ENCODE measurements at places on chromosomes 5 and 9. TPM values are rescaled to one million over a fixed set of nuclear protein-coding genes. Genes with fewer than 3 reads are reported as not detected.
A peak's percentile ranks its signal among the peaks of the same experiment; 100 is the strongest.

The MSX2 gene
- total RNA-seq: not detected

The INSL4 gene
- total RNA-seq: not detected

The FSTL4 gene
- 1.3 TPM for total RNA-seq

The PTGS1 gene
- total RNA-seq: 3.0 TPM

GRCh38 chr9:16679327-16679821 lies 191.1 kb downstream of the BNC2 start:
- H3K4me3 ChIP-seq: no peak overlapping the region
- no peak overlapping the region for H3K27ac ChIP-seq
- no peaks in the 10 kb centered on the region for H3K4me1 ChIP-seq
- DNase-seq: no peak

DNA sequence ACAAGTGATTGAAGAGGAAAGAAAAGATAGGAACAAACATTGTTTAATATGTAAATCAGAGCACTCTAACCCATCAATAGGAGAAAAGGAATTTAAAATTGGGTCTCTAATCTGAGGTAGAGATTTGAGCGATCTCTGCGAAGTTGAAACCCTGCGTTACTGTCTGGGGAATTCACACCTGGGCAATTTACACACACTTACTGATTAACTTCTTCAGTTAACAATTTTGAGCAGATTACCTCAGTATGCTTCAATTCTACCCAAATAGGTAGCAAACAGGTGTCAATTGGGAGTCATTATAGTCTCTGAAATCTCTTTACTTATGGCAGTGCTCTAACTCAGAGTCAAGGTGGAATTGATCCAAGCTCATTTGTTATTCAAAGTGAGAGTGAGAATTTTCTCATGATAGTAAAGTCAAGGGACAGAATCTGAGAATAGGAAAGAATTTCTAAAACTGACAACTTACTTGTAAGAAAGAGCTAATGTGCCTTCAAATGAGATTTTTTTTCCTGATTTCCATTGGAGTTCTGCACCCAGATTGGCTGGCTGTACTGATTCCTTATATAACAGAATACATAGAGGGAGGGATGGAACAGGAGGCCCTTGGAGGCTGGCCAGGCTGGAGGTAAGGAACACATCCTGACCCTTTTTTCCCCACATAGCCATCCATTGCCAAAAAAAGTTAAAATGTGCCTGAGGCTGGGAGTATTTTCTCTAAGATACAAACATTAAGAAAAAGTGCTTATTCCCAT lies 27.1 kb upstream of the IFNA14 start:
- no peak overlapping the region for H3K4me3 ChIP-seq
- no peaks in the 10 kb centered on the region for H3K4me1 ChIP-seq
- H3K36me3 ChIP-seq: no peaks in the 10 kb centered on the region
- DNase-seq: no peak

DNA sequence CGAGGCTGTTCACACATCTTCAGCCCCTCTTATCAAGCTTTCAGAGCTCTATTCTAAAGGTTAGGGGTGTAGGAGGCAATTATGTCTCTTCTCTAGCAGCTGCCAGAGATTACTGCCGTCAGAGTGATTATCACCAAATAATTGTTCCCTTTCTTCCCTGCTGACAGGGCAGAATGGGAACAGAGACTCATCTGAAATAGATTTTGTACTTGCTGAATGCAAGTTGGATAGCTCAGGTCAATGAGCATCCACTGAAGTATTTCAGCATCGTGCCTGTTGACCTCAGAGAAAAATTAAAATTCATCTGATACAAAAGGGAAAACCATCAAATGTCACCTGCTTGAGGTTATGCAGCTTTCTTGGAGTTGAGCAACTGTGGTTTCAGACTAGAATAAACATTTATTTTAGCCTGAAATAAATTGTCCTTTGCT lies 213.7 kb upstream of the MAP3K1 start:
- DNase-seq: no peak
- H3K4me1 ChIP-seq: no peaks in the 10 kb centered on the region
- H3K27me3 ChIP-seq: no peaks in the 10 kb centered on the region
- no peak overlapping the region for H3K4me3 ChIP-seq
- no peak overlapping the region for H3K27ac ChIP-seq

DNA sequence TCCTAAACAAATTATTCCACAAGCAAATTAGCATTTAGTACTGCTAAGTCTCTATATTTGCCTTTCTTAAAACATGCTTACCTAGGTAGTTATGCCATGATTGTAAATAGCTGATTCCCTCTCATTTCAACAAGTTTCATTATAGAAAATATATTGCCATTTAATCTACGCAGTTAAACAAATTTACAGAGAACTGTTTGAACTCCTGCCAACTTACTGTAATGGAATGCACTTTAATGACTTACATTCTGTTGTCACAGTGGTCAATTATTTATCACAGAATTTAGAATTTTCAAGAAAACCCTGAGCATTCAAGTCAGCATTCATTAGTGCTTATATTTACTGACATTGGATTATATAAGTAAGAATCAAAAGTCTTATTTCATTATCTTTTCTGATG lies 19.6 kb downstream of the SLC38A9 start:
- H3K27me3 ChIP-seq: no peaks in the 10 kb centered on the region
- H3K4me3 ChIP-seq: no peak overlapping the region
- no peak for DNase-seq

DNA sequence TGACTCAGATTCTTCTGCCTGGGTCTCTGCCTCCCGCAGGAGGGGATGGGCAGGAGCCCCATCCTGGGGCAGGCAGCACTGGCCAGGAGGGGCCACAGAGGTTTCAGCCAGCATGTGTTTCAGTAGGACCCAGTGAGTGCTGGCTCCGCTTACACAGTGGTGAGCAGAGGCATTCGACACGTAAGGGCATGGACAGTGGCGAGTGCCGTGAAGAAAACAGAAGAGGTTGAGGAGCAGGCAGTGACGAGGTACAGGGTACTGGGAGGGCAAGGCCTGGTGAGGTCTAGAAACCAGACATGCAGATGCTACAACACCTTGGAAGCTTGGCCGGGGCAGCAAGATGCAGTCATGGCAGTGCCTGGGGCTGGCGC lies 41.5 kb downstream of the CACNA1B start:
- no peaks in the 10 kb centered on the region for H3K27me3 ChIP-seq
- no peaks in the 10 kb centered on the region for H3K36me3 ChIP-seq
- H3K27ac ChIP-seq: no peak overlapping the region
- H3K4me1 ChIP-seq: no peaks in the 10 kb centered on the region

DNA sequence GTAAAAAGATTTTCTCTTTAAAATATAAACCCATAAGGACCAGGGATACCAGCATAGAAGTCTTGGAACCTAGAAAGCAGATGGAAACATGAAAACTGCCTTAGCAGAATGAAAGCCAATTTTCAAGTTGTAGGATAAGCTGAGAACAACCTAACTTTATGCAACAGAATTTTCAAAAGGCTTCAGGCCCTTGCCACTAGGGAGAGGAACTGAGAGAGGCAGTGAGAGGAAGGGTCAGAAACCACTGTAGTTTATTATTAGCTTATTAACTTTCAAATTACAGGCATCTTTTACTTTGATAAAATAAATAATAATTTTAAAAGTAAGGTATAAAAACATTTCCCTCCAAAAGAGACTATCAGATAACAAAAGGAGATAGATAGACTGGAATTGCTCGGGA lies 33.4 kb downstream of the FAM81B start:
- H3K27ac ChIP-seq: no peak overlapping the region
- H3K4me3 ChIP-seq: no peak overlapping the region
- H3K36me3 ChIP-seq: no peaks in the 10 kb centered on the region
- no peak for DNase-seq

DNA sequence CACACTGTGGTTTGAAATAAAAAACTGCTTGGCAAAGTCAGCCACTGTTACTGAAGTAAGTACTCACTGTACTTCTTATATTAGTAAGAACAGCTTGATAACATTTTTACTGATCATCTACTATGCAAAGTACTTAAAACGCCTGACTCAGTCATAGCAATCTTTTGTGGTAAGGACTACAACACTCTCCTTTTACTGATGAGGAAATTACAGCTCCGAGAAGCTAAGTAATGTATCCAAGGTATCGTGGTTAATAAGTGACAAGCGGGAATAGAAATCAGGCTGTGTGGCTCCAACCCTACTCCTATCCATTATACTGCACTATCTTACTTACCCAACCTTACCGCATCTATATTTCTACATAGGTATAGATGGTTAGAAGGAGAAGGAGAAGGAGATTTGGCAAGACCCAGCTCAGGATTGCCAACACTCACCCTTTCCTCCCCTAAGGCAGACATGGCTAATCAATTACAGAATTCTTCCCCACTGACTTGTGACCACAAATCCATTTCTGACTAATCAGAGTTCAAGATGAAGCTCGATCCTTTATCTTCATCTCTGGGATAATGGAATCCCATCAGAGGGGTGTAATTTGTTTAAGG lies 281.4 kb downstream of the SPOCK1 start:
- no peaks in the 10 kb centered on the region for H3K36me3 ChIP-seq
- H3K27ac ChIP-seq: peak overlapping the region; percentile 74
- peaks cover 71% of the 10 kb centered on the region for H3K4me1 ChIP-seq
- no peak overlapping the region for H3K4me3 ChIP-seq
- H3K27me3 ChIP-seq: no peaks in the 10 kb centered on the region

DNA sequence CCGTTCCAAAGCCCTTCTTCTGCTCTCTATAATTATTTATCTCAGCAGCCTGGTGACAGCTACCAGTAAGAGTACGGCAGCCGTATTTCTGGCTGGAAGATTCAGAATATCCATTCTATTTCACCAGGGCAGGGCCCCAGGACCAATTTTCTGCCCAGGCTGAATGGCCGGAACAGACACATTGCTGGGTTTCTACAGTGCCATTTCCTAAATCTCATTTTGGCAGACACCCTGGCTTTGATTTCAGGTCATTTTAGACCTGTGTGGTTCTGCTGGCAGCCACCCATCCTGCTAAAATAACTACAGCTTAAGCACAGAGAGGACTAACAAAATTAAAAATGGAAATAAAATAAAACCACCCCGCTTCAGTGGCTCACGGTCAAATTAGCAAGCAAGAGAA lies 95.0 kb downstream of the CRB2 start:
- no peak for DNase-seq
- no peaks in the 10 kb centered on the region for H3K36me3 ChIP-seq
- no peaks in the 10 kb centered on the region for H3K27me3 ChIP-seq

DNA sequence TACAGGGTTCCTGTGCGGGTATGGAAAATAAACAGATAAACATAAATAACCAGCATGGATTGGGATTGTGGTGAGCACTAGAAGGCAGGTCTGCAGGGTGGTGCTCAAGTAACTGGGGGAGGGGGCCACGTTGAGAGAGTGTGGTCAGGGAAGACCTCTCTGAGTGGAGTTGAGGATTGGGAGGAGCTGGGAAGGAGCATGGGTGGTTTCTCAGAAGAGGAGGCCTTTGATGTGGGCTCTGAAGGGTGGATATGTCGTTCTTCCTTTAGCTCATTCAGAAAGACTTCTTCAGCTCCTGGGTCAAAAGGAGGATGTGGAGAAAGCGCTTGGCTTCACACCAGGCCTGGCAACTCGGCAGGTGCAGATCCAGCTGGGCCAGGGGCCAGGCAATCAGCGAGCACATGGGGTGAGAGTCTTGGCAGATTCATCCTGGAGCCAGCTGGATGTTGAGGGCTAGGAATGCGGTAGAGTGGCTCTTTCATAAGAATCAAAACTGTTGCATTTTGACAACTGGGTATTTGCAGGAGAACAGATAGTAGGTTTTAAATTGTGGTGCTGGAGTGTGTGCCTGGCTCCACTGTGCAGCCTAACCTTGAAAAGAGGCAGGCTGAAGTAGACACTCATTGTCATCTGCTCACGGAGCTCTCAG lies 71.7 kb downstream of the PCSK5 start:
- H3K4me1 ChIP-seq: peaks cover 8% of the 10 kb centered on the region
- no peaks in the 10 kb centered on the region for H3K36me3 ChIP-seq
- H3K4me3 ChIP-seq: no peak overlapping the region
- DNase-seq: peak; percentile 74
- no peaks in the 10 kb centered on the region for H3K27me3 ChIP-seq

DNA sequence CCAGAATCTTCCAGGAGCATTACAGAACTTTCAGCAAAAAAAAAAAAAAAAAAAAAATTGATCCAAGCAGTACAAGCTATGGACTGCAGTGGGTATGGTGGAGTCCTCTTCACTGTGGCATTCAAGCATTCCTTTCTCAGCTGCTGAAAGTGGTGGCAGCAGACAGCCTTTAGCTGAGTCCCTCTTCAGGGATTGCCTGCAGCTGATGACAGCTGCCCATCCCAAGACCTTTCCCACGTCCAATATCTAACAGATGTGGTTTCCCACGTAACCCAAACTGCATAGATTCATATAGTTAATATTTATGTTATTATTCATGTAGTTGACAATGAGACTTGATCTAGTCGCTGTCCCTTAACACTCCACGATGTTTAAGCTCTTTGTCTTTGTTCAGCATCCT lies 475.9 kb downstream of the TLE1 start:
- no peak for DNase-seq
- no peak overlapping the region for H3K27ac ChIP-seq
- H3K4me3 ChIP-seq: no peak overlapping the region
- H3K4me1 ChIP-seq: no peaks in the 10 kb centered on the region

- no peak overlapping the region for H3K27ac ChIP-seq
- no peaks in the 10 kb centered on the region for H3K4me1 ChIP-seq
- no peak overlapping the region for H3K4me3 ChIP-seq
- no peaks in the 10 kb centered on the region for H3K36me3 ChIP-seq
- H3K27me3 ChIP-seq: no peaks in the 10 kb centered on the region
Measured at GRCh38 chr5:127650649-127651048, 1.8 kb downstream of the CTXN3 start.
